ENCODE measurements at places on chromosomes 6 and 20.

DNA sequence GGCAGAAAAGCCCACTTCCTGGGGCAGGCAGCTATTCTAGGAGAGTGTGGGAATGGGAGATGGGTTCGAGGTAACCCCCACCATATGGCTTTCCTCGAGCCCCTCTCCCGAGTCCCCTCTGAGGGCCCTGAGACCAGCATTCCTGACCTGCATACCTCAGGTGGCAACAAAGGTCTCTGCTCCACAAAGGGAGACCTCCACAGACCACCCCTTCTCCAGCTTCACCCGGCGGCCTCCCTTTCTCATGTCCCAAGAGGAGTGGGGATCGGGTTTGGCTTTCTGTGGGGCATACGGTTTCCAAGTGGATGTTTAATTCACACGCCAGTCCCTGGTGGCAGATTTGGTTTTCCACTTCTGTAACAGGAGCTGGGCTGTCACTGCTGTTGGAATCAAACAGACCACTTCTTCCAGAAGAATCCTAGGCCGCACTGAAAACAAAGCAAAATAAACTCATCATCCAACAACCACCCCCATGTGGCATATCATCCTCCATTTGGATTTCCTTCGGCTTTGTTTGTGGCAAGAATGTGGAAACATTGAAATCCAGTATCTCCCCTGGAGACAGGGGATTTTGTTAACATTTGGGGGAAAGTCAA is 83.2 kb downstream of the DLL1 start:
- no peak for DNase-seq

- DNase-seq: no peak
Observed at GRCh38 chr6:97049253-97050011, 124.9 kb downstream of the KLHL32 start.

GRCh38 chr20:23367770-23368169 is 5.8 kb downstream of the GZF1 start:
- DNase-seq: no peak

GRCh38 chr20:21141825-21142224 is 15.9 kb downstream of the KIZ start:
- no peak for DNase-seq

DNA sequence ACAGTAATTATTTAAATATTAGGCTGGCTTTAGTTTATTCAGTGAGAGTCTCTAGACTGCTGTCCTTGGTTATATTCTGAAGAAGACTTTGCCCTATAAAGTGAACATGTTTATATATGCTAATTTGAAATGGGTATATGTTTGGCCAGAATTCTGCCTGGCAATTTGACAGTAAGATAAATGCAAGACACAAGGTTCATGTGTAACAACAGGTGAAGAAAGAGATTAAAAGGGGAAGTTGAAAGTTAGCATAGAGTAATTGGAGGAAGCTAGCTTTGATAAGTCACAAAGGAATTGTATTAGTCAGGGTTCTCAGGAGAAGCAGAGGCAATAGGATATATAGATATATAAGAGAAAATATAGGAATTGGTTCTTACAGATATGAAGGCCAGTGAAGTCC is 191.4 kb downstream of the CENPW start:
- no peak for DNase-seq

DNA sequence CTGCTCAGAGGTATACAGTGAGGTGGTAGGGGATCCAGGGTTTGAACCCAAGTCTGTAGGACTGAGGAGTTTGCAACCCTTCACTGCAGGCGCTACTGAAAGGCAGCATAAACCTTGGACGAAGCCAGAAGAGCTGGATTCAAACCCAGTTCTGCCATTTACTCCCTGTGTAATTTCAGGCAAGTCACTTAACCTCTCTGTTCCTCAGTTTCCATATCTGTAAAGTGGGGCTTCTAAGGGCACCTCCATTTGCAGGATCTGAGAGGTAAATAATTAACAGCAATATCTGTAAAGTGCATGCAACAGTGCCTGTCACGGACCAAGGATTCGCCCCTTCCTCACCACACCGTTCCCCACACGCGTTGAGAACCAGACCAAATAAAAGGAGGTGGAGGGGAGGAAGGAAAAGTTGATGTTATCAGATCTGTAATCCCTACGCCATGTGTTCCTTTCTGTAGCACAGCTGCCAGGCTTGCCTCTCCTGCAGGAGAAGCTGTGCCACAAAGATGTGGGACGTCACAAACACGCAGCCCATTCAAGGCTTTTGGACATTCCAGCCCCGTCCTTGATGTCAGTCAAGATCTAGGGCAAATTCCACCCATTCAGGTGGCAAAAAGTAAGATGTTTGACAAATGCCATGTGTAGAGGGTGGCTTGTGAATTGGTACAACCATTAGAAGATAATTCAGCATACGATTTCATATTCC is 9.8 kb downstream of the RIPOR3 start:
- no peak for DNase-seq

- no peak for DNase-seq
Observed at GRCh38 chr6:85016726-85017125, 252.3 kb upstream of the TBX18 start.

- no peak for DNase-seq
Observed at GRCh38 chr6:37382994-37383765, 29.4 kb downstream of the RNF8 start.

DNA sequence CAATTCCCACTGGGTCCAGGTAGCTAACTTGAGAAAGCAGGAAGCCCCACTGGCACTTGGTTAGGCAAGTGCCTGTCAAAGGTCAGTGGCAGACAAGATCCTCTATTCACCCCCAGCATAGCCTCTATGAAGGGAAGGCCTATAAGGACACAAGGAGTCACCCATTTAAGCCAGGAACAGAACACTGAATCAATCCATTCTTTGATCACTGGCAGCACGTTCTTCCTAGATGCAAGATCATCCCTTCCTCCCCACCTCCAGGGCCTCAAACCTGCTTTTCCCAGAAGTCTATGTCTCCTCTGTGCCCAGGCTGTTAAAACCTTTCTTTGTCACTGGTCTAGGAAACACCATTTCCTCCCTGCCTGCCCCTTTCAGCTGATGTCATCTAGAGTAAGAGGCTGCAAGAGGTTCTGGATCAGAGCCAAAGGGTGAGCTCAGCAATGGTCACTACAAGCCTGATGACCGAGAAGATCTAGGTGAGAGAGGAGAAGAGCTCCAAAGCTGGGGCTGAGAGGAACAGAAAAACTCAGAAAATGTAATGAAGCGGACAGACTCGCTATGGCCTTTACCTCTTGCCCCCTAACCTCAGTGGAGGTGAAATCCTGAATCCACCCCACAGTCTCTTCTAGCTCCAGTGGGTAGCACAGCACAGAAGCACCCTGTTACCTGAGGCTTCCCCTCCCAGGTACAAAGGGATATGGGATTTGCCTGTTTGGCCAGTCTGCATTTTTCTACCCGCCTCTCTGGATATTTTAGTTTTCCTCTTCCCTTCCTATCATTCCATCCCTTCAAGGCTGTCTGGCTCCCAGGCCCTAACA is 1.8 kb downstream of the GTPBP2 start:
- DNase-seq: peak; percentile 83

GRCh38 chr20:38870733-38871559 is 55.3 kb upstream of the FAM83D start:
- DNase-seq: no peak

DNA sequence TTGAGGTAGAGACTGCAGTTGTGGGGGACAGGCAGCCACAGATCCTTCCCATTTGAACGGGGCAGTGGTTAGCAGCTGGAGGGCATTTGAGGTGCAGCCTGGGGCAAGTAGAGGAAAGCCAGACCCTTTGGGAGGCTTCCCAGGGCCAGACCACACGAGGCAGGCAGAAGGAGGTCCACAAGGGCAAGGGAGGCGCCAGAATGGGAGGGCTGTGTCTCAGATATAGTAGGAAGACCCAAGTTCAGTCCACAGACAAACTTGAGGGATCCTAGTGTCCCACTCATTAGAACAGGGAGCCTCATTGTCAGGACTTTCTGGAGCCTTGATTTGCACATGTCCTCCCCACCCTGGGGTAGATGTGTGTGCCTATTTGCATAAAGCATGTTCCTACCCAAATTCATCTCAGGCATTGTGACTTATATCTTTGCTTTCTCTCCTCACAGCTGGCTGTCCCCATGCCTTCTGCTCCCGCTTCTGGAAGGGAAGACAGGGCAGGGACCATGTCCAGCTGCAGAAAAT is 166.0 kb downstream of the VEGFA start:
- no peak for DNase-seq

GRCh38 chr6:29861521-29862255 is 34.1 kb downstream of the HLA-G start:
- no peak for DNase-seq

GRCh38 chr6:98576791-98577190 is 257.6 kb upstream of the POU3F2 start:
- DNase-seq: no peak

All from muscle of back (tissue), 13 donors.